ENCODE measurements at places on chromosomes 6 and 20. TPM values are rescaled to one million over a fixed set of nuclear protein-coding genes. Genes with fewer than 3 reads are reported as not detected.

DNA sequence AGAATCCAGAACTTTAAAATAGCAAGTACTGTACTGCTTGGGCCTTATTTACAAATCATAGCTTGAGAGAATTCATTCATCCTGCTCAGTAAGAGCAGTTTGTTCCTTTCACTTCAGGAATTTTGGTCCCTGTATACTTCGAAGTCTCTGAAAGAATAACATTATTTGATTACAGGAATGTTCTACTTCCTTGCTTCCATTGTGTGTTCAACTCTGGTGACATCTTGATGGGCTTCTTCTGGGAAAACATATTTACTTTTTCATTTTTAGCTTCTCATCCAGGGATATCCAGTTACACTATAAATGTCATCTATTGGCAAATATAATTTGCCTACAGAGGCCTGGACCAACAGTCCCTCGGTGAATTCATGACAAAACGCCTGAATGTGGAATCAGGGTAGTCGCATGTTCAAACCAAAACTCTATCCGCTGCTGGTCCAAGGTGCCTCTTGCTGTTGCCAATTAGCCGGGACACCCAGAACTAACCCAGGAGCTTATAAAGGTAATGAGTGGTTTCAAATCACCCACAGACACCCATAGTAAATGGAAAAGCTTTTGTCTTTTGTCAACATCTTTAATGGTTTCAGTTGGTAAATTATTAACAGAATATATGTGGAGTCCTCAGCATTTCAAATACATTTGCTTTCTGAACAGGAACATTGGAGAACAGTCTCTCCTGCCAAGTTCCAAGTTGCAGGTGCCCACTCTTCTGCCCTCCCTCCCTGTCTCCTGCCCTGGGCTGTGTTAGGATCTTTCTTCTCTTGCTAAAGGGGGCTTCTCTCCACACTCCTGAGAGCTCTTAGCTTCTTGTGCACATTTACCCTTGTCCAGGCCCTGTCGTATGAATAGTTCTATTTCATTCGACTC is 162.5 kb upstream of the CITED2 start:
- DNase-seq: no peak

DNA sequence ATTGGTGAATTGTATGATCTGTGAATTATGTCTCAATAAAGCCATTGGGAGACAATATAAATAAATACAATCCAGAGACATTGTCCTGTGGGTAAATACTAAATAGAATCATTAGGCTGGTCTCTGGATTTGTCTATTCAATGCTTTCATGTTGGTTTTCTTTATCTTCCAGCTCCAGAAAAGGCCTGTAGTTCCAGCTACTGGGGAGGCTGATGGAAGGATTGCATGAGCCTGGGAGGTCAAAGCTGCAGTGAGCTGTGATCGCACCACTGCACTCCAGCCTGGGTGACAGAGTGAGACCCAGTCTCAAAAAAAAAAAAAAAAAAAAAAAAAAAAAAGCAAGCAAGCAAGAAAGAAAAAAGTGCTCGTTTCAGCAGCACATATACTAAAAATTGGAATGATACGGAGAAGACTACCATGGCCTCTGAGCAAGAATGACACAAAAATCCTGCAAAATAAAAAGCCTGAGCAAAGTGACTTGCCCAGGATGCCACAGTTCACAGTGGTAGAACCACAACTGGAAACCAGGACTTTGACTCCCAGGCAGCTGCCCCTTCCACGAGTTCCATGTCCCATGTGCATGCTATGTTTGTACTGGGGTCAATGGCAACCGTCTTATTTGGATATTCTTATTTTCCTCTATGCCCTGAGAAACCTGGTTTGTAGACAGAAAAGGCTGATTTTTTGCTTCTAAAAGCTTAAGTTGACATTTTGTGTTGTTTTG is 33.6 kb upstream of the GMPR start:
- DNase-seq: no peak

FAM83B gene
- not detected for total RNA-seq

PRKN gene
- total RNA-seq: 5.5 TPM

NKAPL gene
- total RNA-seq: 1.2 TPM

- DNase-seq: no peak
Measured at GRCh38 chr6:168825226-168826077, 384.5 kb downstream of the SMOC2 start.

DNA sequence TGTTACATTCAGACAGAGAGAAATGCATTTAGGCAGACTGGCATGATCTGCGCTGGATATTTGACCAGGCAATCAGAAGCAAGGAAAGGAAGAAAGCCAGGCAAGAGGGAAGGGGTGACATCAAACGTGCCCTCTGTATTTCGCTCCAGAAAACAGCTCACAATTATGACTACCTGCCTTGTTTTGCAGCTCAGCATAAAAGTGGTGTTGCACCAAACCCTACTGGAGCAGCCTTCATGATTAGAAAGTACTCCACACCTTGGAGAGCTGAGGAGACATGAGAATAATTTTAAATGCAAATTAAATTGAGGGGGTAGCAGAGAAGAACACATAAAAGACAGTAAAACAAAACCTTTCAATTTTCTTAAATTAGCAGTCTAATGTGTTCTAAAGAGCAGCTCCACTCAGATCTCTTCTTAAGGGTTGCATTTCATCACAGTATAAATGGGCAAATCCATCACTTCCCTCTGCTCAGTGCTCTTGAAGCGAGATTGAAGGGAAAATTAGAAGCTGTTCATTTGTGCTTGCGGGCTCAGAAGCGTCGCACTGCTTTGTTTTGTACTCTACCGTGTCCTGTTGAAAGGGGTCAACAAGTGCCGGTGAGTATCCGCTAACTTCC is at the start of gene PHACTR1:
Gene PHACTR1, plus strand, starts transcription at position 470 of the 619 bp plus-strand sequence.
- no peak for DNase-seq

DNA sequence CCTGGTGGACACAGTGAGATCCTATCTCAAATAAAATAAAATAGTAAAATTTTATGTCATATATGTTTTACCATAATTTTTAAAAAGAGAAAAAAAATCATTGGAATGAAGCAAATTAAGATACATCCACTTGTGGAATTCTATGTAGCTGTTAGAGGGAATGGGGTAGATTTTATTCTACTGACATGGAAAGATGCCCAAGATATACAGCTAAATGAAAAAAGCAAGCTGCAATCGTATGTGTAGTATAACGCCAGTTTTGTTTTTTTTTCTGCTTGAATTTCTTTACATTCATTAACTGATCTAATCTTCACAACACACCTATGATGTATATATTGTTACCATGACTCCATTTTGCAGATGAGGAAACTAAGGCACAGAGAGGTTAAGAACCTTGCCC is 23.4 kb upstream of the RANBP9 start:
- DNase-seq: no peak

- DNase-seq: no peak
Measured at GRCh38 chr6:158131926-158132325, 36.1 kb downstream of the SERAC1 start.

- DNase-seq: no peak
Measured at GRCh38 chr20:52981051-52981450, 8.9 kb downstream of the TSHZ2 start.

DNA sequence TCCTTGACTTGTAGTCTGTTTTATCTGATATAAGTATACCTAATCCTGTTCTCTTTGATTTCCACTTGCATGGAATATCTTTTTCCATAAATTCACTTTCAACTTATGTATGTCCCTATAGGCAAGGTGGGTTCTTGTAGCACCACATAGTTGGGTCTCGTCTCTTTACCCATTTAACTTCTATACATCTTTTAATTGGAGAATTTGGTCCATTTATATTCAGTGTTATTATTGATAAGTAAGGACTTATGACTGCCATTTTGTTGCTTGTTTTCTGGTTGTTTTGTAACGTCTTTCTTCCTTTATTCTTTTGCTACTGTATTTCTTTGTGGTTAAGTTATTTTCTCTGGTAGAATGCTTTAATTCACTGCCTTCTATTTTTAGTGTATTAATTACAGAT is 14.5 kb upstream of the ZNF311 start:
- DNase-seq: no peak

SOD2 gene
- total RNA-seq: 95.6 TPM

HFE gene
- 5.9 TPM for total RNA-seq

DNA sequence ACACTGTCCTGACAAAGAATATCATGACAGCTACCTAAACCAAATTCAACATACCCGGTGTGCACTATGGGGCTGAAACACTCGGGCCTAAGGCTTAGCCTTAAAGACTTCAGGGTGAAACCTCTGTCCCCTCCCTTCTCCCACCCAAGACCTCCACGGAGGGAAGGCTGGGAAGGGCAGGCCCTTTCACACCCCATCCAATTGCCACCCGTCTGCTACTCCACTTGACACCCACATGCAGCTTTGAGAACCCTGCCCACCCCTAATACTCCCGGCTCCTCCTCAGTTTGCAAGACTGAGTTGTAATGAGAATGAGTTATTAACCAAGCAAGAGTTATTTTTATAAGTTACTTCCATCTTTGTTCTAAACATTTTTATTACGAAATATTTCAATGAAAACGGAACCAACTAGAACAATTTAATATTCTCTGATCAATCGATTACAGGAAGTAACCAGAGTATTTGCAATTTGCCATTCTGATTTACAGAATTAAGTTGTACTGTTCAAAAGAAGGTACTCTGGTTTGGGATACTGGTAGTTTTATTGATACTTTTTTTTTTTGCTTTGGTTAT is 3.7 kb downstream of the TAF4 start:
- no peak for DNase-seq

GRCh38 chr20:25090492-25091429 is 8.8 kb upstream of the VSX1 start:
- no peak for DNase-seq

SLC17A3 gene
- not detected for total RNA-seq

GRCh38 chr6:159094444-159095252 is 49.9 kb upstream of the TAGAP start:
- no peak for DNase-seq

DNA sequence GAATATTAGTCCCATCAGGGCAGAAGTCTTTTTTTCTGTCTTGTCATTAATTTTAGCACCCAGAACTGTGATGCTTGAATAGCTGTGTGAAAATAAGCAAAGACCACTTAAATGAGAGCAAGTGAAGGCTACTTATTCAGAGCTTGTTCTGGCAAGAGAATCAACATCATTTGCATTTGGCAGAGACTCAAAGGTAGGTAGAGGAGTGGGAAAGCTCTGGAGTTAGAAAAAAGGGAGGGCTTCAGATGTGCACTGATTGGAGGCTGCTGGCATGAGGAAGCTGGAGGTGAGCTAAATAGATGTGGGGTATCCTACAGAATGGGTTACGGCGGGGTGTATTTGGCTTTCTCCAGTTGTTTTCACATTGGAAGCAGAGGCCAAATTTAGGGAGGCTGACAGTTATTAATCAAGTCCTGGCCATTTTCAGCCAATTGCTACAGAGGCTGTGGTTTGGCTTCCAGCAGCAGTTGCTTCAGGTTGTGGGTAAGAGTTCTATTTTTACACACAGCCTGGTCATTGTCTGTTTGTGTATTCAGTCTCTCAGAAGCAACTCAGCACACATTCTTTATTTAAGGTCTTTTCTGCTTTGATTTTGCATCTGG is 254.3 kb downstream of the BTBD3 start:
- DNase-seq: no peak

DNA sequence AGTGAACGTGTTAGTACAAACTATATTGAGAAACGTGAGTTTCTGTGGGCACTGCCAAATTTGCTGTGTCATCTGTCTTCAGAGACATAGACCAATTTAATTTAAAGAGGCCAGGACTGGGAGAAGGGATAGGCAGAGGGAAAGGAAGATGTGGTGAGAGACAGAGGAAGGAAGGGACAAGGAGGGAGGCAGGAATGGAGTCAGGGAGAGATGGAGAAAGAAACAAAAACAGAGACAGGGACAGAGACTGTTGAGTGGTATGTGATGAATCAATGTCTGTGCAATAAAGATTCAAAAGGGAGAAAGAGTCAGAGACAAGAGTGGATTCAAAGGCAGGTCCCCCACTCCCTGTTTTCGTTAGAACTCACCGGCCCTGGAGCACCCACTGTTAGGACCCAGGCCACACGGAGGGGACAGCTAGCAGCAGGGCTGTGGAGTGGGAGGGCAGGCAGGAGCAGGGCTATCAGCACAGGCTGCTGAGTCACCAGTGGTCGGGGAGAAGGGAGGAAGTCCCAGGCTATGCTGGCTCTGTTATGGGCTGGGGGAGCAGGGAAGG is 51.6 kb upstream of the CHD6 start:
- no peak for DNase-seq

DNA sequence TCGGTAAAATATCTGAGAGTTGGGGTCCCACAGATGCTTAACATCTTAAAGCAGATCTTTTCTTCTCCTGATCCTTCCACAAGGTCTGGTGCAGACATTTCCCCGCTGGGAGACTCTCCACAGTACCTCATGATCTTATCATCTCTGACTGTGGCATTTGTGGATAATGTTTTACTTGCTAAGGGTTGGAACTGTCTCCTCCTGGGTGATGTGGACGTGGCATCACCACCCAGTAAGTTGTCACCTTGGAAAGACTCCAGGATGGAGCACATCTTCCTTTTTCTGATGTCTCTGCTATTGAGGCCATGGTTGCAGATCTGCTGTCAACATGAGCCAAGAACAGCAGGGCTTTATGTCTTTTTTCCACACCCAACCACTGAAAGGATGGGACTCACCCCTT is 42.0 kb upstream of the FANCE start:
- no peak for DNase-seq

GRCh38 chr6:170281331-170282292 is 9.3 kb downstream of the DLL1 start:
- no peak for DNase-seq

GRCh38 chr6:157763129-157763903 is 59.7 kb upstream of the SNX9 start:
- no peak for DNase-seq

- DNase-seq: no peak
Measured at GRCh38 chr6:112441607-112442006, 94.5 kb downstream of the RFPL4B start.

DNA sequence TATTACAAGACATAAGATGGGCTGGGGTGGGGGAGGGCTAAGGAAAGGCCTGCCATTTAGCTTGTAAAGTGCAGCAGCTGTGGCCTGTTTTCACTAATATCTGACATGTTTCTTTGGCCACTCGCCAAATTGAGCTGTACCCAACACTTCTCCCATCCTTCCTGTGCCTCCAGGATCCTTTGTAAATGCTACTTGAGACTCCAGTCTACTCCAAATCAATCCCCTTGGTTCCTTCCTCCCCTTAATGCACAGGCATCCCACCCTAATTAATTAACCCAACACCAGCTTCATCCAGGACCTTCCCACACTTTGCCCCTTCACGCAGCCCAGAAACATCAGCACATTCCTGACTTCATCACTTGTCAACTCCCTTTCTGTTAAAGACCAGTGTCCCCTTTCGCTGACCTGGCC is 55.0 kb upstream of the TCF21 start:
- no peak for DNase-seq

CYP39A1 gene
- 12.1 TPM for total RNA-seq

- no peak for DNase-seq
Measured at GRCh38 chr6:321158-321438, 28.8 kb downstream of the DUSP22 start.

DNA sequence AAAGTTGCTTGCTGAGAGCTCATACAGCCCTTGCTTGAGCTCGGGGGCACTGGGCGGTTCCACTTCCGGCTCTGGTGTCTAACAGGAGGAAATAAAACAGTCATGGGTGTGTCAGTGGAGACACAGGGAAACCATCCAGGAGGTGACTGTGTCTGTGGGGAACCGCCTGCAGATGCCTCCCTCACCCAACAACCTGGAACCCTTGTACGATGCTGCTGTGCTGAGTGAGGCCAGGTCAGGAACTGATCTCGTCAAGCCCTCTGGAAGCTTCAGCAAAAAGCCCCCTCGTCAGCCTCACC is 15.5 kb downstream of the TXNDC5 start:
- DNase-seq: no peak

Measured in tibial nerve (tissue), 4 donors.